ENCODE measurements at places on chromosomes 2 and 18.

GRCh38 chr18:75592527-75592926, 165.0 kb upstream of the SMIM21 start:
- DNase-seq, result no peak

- DNase-seq, result no peak
Measured at GRCh38 chr2:69638630-69639029, 4.9 kb downstream of the AAK1 start.

DNA sequence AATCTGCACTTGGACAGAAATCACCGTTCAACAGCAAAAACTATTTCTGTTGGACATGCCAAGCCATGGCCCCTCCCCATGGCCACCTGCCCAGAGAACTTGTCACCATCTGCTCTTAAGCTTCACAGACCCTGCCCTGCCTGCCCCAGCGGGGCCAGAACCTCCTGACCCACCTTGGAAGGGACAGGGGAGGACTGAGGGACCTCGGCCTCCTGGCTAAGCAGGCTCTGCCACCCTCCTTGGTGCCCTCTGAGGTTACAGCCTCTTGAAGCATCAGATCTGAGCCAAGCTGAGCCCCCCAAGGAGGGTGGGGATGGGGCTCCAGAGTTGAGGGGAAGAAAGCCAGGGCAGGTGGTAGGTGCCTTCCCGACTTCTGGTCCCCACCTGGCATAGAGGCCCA, 6.5 kb downstream of the TEX261 start:
- DNase-seq, result no peak

DNA sequence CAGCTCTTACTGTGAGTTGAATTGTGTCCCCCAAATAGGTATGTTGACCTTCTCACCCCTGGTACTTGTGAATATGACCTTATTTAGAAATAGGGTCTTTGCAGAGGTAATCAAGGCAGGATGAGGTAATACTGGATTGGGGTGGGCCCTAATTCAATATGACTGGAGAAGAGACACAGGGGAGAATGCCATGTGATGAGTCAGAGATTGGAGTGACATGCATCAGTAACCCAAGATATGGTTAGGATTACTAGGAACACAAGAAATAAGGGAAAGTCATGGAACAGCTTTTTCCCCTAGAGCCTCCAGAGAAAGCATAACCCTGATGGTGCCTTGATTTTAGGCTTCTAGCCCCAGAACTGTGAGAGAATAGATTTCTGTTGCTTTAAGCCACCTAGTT, 37.0 kb upstream of the ATP5MC3 start:
- DNase-seq, result no peak

- no peak for DNase-seq
Measured at GRCh38 chr2:179773986-179774385, 87.4 kb downstream of the ZNF385B start.

Data from HuH-7.5 (cell line).